ENCODE measurements at places on chromosomes 7 and 10. TPM values are rescaled to one million over a fixed set of nuclear protein-coding genes. Genes with fewer than 3 reads are reported as not detected.

DNA sequence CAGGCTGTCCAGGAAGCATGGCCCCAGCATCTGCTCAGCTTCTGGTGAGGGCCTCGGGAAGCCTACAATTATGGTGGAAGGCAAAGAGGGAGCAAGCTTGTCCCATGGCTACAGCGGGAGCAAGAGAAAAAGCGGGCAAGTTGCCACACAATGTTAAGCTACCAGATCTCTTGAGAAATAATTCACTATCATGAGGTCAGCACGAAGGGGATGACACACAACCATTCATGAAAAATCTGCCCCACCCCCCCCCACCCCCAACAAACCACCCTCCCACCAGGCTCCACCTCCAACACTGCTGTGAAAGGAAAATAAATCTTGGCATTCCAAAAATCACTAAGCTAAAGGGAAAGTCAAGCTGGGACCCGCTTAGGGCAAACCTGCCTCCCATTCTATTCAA is 545.8 kb upstream of the NRP1 start:
- H3K36me3 ChIP-seq: no peaks in the 10 kb centered on the region
- no peak overlapping the region for H3K27ac ChIP-seq
- H3K4me1 ChIP-seq: no peaks in the 10 kb centered on the region
- peaks cover 2% of the 10 kb centered on the region for H3K27me3 ChIP-seq
- H3K4me3 ChIP-seq: no peak overlapping the region

DNA sequence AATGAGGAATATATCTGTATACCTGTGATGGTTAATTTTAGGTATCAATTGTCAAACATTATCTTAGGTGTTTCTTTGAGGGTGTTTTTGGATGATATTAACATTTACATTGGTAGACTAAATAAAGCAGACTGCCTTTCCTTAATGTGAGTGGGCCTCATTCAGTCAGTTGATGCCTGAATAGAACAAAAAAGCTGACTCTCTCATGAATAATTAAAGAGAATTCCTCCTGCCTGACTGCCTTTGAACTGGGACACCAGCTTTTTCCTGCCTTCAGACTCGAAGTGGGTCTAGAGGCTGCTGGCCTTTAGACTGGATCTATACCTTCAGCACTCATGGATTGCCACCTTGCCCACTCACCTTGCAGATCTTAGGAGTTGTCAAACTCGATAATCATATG is 117.9 kb upstream of the TMEM168 start:
- H3K4me1 ChIP-seq: no peaks in the 10 kb centered on the region
- H3K36me3 ChIP-seq: peaks cover 43% of the 10 kb centered on the region
- H3K27ac ChIP-seq: no peak overlapping the region
- no peaks in the 10 kb centered on the region for H3K27me3 ChIP-seq
- DNase-seq: no peak
- H3K4me3 ChIP-seq: no peak overlapping the region

GRCh38 chr7:338295-339061 is 48.5 kb downstream of the FOXL3 start:
- peaks cover 8% of the 10 kb centered on the region for H3K4me1 ChIP-seq
- no peaks in the 10 kb centered on the region for H3K27me3 ChIP-seq
- no peaks in the 10 kb centered on the region for H3K36me3 ChIP-seq

GRCh38 chr10:104032144-104032775 is 53.4 kb downstream of the COL17A1 start:
- no peak overlapping the region for H3K27ac ChIP-seq
- H3K27me3 ChIP-seq: no peaks in the 10 kb centered on the region
- peaks cover 8% of the 10 kb centered on the region for H3K36me3 ChIP-seq
- H3K4me3 ChIP-seq: no peak overlapping the region

DNA sequence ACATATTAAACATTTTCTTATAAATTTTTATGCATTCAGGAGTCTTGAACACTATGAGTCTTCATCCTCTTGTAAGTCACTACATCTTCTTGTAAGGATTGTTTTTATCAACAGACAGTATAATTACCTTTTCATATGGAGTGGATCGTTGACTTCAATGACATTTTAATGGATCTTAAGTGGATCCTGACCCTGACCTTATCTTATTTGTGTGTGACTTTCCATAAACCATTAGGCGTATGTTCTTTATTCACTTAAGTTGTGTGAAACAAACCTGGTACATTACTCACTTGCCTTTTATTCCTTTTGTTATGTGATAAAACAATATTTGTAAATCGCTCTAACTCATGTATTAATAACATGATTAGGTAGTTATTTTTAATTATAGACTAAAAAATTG is 18.5 kb upstream of the SEMA3C start:
- H3K36me3 ChIP-seq: no peaks in the 10 kb centered on the region
- no peak overlapping the region for H3K27ac ChIP-seq
- H3K27me3 ChIP-seq: no peaks in the 10 kb centered on the region
- no peak for DNase-seq
- no peak overlapping the region for H3K4me3 ChIP-seq

DNA sequence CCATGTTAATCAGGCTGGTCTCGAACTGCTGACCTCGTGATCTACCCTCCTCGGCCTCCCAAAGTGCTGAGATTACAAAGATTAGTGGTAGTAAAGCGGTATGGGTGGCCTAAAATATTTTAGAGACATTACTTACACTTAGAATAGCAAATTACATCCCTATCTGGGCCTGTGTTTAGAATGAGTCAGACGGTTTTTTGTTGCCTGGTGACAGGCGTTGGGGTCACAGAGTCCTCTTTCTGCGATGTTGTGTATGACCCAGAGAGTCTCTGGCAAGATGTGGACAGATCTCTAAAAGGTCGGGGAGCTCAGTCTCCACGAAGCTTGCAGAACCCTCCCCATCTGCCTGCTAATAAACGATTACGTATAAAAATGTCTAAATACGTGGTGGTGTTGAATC is 39.6 kb upstream of the PRKCQ start:
- H3K4me3 ChIP-seq: no peak overlapping the region
- H3K27ac ChIP-seq: no peak overlapping the region
- peaks cover 2% of the 10 kb centered on the region for H3K4me1 ChIP-seq
- no peak for DNase-seq

DNA sequence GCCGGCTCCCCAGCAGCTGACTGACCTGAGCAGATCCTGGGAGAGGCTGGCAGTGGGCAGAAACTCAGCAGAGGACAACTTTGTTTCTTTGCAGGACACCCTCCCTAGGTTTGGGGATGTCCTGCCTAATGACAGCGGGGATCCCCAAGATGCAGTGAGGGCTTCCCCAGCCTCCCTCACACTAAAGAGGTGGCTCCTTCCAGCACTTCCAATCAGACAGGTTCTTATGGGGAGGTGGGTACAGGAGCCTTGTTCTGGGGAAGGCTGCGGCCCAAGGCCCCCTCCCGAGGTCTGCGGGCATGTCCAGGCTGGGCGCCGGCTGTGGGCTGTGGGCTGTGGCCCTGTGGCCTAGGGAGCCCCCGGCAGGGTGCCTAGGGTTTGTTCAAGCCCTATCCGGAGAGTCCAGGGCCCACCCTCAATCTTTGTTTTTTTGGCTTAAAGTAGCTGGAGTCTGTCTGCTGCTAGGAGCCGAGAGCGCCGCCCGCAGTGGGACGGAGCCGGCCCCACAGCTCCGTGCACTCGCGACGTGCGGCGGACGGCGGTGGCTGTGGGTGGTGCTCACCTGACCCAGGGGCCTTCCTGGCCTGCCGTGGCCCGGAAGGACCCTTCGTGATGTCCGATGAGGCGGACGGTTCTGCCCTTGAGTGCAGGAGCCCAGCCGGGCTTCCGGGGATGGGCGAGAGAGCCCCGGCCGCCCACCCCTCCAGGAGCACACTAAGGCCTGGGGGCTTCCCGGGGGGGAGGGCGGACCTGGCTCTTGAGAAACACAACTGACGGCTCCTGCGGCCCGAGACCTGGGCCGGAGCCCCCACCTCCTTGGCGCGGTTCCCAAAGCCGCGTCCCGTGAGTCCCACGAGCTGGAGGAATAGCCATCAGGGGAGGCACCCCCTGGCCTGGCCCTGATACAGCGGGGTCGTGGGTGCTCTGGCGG is 57.2 kb downstream of the PDGFA start:
- no peak overlapping the region for H3K4me3 ChIP-seq
- H3K27me3 ChIP-seq: no peaks in the 10 kb centered on the region
- peak; percentile 23 for DNase-seq
- H3K36me3 ChIP-seq: no peaks in the 10 kb centered on the region

GRCh38 chr7:67786021-67786420 is 789.4 kb downstream of the TYW1 start:
- no peak overlapping the region for H3K27ac ChIP-seq
- no peaks in the 10 kb centered on the region for H3K27me3 ChIP-seq
- DNase-seq: no peak

DNA sequence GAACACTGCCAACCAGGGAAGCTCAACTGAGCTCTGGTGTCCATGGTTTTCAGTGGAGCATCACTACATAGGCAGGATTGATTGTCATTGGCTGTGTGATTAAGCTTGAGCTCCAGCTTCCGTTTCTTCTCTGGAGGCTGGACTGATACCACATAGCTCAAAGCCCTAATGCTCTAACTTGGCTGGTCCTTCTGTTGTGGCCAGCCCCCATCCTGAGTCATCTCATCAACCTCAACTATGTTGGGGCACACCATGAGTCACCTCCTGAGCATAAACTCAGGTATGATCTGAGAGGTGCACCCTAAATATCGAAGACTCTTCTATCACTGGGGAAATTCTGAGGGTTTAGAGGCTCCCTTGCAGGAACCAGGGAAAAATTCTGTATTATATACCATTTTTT is 114.5 kb upstream of the INHBA start:
- peaks cover 1% of the 10 kb centered on the region for H3K36me3 ChIP-seq
- H3K4me1 ChIP-seq: peaks cover 38% of the 10 kb centered on the region
- peak overlapping the region; percentile 32 for H3K27ac ChIP-seq

DNA sequence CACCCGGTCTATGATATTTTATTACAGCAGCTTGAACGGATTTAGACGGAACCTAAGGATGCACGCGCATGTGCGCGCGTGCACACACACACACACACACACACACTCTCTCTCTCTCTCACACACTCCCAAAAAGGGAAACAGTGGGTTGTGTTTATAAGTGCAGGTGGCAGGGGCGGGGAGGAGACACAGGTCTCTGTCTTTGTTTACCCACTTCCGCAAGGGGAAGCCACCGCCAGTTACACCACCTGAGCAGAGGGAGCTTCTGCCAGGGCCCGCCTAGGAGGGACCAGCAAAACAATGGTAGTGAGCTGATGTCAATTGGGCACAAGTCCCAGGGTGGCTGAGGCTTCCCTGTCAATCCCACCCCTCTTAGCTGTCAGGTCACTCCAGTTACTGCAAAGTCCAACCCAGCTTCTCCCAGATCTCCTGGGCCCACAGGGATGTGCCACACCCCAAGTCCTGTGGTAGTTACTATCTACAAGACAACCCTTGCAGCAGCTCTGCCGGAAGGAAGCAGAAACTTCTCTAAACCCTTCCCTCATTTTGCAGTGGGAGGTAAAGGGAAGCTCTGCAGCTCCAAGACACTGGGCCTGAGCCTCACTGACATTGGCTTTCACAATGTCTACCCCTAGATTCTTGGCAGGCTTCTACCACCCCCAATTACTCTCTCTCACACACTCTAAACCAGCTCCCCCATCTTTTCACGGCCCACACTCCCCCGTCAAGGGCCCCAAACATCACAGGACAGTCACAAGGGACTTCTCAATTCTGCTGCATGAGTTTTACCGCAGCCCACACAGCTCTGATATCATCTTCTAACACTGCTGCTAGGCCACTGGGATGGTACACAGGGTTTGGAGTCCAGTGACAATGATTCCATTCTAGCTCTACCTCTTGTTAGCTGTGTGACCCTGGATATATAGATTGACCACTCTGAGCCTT is 17.6 kb downstream of the ANXA11 start:
- peaks cover 25% of the 10 kb centered on the region for H3K36me3 ChIP-seq
- peak overlapping the region; percentile 74 for H3K4me3 ChIP-seq
- no peaks in the 10 kb centered on the region for H3K27me3 ChIP-seq
- peak overlapping the region; percentile 91 for H3K27ac ChIP-seq
- H3K4me1 ChIP-seq: peaks cover 52% of the 10 kb centered on the region
- DNase-seq: peak; percentile 81

DNA sequence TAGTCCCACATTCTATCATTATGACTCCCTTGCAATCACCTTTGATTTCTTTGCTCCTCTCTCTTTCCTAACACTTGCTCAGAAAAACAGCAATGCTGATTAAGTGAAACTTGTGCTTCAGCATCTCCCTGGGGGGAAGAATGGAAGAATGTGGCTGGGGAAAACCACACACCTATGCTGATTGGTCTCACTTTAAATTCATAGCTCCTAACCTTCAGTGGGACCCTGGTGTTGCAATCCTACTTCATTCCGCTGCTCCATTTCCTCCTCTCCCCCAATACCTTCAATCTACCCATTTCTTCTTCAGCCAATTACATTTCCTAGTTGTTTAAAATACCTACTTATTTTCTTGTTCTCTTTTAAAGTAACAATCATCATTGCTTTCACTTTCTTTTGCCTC is 1166.7 kb upstream of the C7orf33 start:
- no peaks in the 10 kb centered on the region for H3K27me3 ChIP-seq
- DNase-seq: no peak
- H3K4me1 ChIP-seq: no peaks in the 10 kb centered on the region
- no peaks in the 10 kb centered on the region for H3K36me3 ChIP-seq

The NOS3 gene
- 12.5 TPM for total RNA-seq

The SAP25 gene
- total RNA-seq: 54.3 TPM

The RELN gene
- not detected for total RNA-seq

The CALHM2 gene
- total RNA-seq: 117 TPM

The SEMA3D gene
- not detected for total RNA-seq

The BEND7 gene
- total RNA-seq: not detected

The PNLIPRP2 gene
- not detected for total RNA-seq

The AGFG2 gene
- total RNA-seq: 51.6 TPM

Data from activated naive CD8-positive, alpha-beta T cell treated with anti-CD3 and anti-CD28 coated beads, Interleukin-2, amount 10 ng/mL, durations not matched to agents 7 days and 5 days (primary cell).